ENCODE measurements at places on chromosomes 4 and X. TPM values are rescaled to one million over a fixed set of nuclear protein-coding genes. Genes with fewer than 3 reads are reported as not detected.

ZNF595 gene
- 4.0 TPM for total RNA-seq

IL21 gene
- 138 TPM for total RNA-seq

SULT1E1 gene
- not detected for total RNA-seq

EVC2 gene
- 0.32 TPM for total RNA-seq

ELOVL6 gene
- total RNA-seq = 19.1 TPM

ASMT gene
- not detected for total RNA-seq

DCTD gene
- total RNA-seq = 131 TPM

SPARCL1 gene
- not detected for total RNA-seq

NSDHL gene
- total RNA-seq = 24.9 TPM

AMBN gene
- not detected for total RNA-seq
